ENCODE measurements at places on chromosomes 16 and 17.

GRCh38 chr17:1989135-1989534, 36.0 kb downstream of the RTN4RL1 start:
- DNase-seq, result no peak

- no peak for DNase-seq
Measured at GRCh38 chr17:45783593-45784292, 377 bp upstream of the CRHR1 start.

GRCh38 chr17:48002266-48002915, 31.5 kb downstream of the CDK5RAP3 start:
- no peak for DNase-seq

- no peak for DNase-seq
Measured at GRCh38 chr16:49467540-49468372, 94.2 kb downstream of the C16orf78 start.

- no peak for DNase-seq
Measured at GRCh38 chr16:19460397-19460796, 42.7 kb downstream of the TMC5 start.

DNA sequence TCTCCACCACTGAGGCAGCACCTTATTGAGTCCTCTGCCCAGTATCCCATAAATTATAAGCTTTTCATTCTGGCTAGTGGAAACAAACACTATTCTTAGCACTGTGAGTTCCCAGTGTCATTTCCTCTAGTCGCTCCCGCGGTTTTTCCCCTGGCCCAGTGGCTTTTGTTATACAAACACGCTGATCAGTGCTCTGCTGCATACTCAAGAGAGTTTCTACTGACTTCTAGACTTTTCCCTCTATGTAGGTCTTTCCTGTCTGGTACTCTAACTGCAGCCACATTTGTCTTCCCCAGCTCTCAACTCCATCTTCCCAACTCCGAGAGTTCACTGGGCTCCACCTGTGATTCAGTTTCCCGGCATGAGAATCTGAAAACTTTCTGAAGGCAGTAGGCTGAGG, 556.6 kb upstream of the SALL1 start:
- no peak for DNase-seq

DNA sequence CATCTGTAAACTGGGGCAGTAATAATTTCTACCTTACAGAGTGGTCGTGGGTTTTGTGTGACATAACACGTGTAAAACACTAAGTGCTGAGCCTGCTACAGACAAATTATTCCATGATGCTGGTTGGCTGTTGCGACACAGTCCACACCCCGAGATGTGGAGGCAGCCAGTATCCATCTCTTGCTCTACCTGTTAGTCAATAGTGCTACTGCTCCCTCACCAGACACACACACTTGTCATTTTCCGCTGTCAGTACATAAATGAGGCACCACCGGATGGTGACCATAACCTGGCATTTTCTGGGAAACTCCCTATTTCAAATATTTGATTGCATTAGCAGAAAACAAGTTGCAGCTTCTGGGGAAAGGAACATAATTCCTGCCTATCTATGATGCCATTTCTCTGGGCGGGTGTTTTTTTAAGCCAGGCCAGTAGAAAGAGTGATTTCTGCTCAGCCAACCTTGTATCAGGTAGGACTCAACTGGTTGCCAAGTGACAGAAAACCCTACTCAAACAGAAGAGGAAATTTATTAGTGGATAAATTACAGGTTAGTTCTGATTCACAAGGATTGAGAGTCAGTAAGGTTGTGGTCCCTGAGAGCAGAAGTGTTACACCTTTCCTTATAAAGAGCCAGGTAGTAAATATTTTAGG, 24.1 kb downstream of the DNAJA2 start:
- no peak for DNase-seq

All from activated T-helper 2 cell treated with anti-CD3 and anti-CD28 coated beads, Interferon-gamma antibody, Interleukin-2, Interleukin-4, amounts not matched to agents 10 μg/mL and 5 μg/mL and 100 μg/mL, durations not matched to agents 14 hours and 24 hours and 36 hours (primary cell).